ENCODE measurements at places on chromosomes 1 and 21.

- no peaks in the 10 kb centered on the region for H3K4me1 ChIP-seq
- no peak for DNase-seq
- no peak overlapping the region for H3K27ac ChIP-seq
- H3K4me3 ChIP-seq: no peak overlapping the region
- H3K36me3 ChIP-seq: no peaks in the 10 kb centered on the region
Observed at GRCh38 chr1:223105568-223105967, 37.5 kb downstream of the TLR5 start.

DNA sequence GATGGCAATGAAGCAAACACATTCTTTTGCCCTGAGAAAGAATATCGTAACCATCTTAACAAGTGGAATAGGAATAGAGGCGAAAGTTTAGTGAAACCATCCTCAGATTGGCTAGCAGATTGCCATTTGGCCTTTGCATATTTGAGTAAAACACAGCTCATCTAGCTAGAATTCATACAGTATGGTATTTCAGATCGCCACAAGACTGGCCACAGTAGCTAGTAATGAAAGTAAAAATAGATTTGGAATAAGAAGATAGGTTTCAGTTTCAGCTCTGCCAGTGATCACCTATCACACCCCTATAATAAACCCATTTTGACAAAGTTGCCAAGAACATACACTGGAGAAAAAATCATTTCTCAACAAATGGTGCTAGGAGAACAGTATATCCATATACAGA lies 294.9 kb downstream of the LRRIQ3 start:
- no peaks in the 10 kb centered on the region for H3K4me1 ChIP-seq
- no peaks in the 10 kb centered on the region for H3K36me3 ChIP-seq
- no peak overlapping the region for H3K27ac ChIP-seq
- H3K27me3 ChIP-seq: no peaks in the 10 kb centered on the region
- DNase-seq: no peak

DNA sequence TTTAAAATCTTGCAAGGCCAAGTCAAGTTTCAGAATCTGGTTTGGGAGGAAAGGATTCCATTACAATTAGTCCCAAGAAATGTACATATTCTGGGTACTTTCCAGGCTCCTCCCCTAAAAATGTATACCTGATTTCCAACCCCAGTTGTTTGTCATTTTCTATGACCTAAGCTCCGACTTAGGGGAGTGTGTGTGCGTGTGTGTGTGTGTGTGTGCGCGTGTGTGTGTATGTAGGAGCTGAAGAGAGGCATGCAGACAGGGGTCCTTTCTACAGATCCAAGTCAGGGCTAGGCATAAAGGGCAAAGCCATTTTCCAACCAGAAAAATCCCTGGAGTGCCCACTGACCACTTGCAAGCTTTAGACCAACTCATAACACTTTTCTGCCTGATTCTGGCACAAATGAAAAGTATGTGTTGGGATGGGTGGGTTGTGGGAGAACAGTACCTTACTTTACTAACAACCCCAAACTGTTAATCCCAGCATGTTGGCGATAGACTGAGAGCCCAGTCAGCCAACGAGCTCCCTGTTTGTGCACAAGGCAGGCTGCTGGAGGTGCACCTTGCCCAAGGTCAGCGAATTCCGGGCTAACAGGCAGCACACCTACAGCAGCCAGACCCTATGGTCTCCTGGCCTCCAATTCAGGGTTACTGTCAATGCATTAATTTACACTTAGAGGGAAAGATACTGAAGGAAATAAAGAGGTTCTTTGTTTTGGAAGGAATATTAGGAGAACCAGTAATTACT lies 1.7 kb downstream of the TRABD2B start:
- H3K4me3 ChIP-seq: no peak overlapping the region
- H3K27me3 ChIP-seq: peaks cover 3% of the 10 kb centered on the region
- H3K36me3 ChIP-seq: no peaks in the 10 kb centered on the region
- no peak for DNase-seq
- H3K27ac ChIP-seq: no peak overlapping the region

GRCh38 chr1:241551759-241552638 lies 19.8 kb downstream of the KMO start:
- no peaks in the 10 kb centered on the region for H3K4me1 ChIP-seq
- no peak overlapping the region for H3K4me3 ChIP-seq
- H3K36me3 ChIP-seq: no peaks in the 10 kb centered on the region
- no peak overlapping the region for H3K27ac ChIP-seq

- H3K4me3 ChIP-seq: no peak overlapping the region
- no peak overlapping the region for H3K27ac ChIP-seq
- no peaks in the 10 kb centered on the region for H3K36me3 ChIP-seq
- no peaks in the 10 kb centered on the region for H3K27me3 ChIP-seq
Observed at GRCh38 chr1:241972703-241973369, 15.3 kb downstream of the BECN2 start.

DNA sequence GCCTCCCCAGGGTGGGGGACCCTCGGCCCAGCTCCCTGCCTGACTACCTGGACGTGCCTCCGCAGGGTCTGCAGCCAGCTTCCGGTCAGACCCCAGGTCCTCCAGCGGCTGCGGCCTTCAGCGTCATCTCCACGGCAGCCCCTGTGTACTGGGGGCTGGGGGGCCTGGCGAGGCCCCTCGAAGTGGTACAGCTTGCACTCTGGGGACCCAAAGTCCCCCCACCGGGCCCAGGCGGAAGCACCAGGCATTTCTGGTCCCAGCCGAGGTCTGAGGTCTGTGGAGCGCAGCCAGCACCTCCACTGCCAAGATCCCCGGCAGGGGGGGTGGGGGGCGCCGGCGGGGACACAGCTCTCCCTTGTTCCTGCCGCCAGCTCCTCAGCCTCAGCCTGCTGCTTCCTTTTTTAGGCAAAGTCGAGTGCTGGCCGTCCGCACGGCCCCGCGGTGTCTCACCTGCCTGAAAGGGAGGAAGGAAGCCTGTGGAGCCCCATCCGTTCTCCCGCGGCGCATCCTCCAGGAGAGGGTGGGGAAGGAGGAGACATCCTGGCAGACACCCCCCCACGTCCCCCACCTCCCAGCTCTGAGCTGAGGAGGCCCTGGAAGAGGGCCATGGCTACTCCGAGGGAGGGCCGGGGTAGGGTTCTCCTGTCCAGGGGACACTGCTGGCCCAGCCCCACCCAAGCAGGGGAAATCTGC lies 1.2 kb upstream of the VWA1 start:
- peaks cover 58% of the 10 kb centered on the region for H3K4me1 ChIP-seq
- no peak overlapping the region for H3K4me3 ChIP-seq
- peak; percentile 67 for DNase-seq

GRCh38 chr1:164921493-164921892 lies 362.5 kb downstream of the PBX1 start:
- H3K4me1 ChIP-seq: no peaks in the 10 kb centered on the region
- H3K36me3 ChIP-seq: no peaks in the 10 kb centered on the region
- no peak overlapping the region for H3K4me3 ChIP-seq

- H3K4me1 ChIP-seq: no peaks in the 10 kb centered on the region
- DNase-seq: no peak
- no peak overlapping the region for H3K4me3 ChIP-seq
- H3K36me3 ChIP-seq: no peaks in the 10 kb centered on the region
- no peaks in the 10 kb centered on the region for H3K27me3 ChIP-seq
Observed at GRCh38 chr1:179708434-179709195, 34.5 kb upstream of the FAM163A start.

GRCh38 chr1:203477748-203478147 lies 2.1 kb downstream of the PRELP start:
- H3K4me3 ChIP-seq: peak overlapping the region; percentile 9
- no peaks in the 10 kb centered on the region for H3K36me3 ChIP-seq
- peak overlapping the region; percentile 78 for H3K27ac ChIP-seq
- H3K4me1 ChIP-seq: no peaks in the 10 kb centered on the region
- DNase-seq: no peak
- no peaks in the 10 kb centered on the region for H3K27me3 ChIP-seq
